ENCODE measurements at places on chromosomes 4 and X.

GRCh38 chr4:8279321-8280157 lies 10.0 kb downstream of the HTRA3 start:
- no peak for DNase-seq

- DNase-seq, result no peak
Measured at GRCh38 chr4:55561889-55562288, 15.2 kb upstream of the CLOCK start.

DNA sequence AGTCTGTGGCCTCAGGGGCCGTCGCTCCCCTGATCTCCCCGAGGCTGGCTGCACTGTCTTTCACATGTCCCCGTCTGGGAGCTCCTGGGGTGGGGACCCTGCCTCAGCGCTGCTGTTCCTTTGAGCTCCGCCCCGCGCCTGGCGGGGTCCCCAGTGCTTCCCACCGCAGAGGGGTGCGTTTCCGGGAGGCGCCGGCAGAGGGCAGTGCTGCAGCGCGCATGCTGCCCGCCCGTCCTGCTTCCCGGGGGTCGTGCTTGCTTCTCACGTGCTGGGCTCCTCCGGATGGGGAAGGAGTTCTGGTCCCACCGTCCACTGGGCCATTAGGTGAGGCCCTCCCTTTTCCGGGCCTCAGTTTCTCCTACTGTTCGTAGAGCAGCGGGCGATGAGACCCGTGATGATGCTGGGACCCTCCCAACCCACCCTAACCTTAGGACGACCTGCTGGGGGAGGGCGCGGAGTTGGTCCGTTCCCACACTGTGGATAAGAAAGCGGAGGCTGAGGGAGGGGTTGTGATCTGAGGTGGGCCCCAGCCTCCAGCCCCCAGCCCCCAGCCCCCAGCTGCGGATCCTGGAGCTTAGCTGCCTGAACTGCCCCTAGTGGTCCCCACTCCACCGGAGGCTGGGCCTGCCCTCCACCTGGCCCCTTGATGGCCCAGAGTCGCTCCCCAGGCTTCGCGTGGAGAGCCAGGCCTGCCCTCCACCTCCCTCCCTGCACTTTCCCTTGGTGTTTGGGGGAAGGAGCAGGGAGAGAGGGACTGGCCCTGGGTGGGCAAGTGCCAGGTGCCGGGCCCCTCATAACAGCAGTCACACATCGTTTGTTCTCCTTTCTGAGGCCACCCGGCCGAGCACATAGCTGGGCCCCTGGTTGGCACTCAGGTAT lies 15.3 kb downstream of the CPZ start:
- no peak for DNase-seq

DNA sequence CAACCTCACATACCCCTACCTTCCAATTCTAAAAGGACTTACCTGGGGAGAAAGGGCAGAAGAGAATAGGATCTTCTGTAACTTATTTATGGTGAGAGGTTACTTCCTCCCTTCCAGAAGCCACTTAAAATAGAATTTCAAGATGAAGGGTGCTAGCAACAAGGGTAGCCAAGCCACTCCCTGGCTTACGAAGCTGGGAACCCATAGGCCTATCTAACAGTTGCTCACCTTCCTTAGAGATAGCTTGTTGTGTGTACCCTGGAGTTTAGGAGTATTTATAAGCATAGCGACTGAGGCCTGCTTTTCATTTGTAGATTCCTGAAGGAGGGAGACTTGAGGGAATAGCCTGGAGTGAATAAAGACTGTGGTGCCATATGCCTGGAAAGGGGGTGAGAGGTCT lies 28.9 kb downstream of the XK start:
- no peak for DNase-seq

DNA sequence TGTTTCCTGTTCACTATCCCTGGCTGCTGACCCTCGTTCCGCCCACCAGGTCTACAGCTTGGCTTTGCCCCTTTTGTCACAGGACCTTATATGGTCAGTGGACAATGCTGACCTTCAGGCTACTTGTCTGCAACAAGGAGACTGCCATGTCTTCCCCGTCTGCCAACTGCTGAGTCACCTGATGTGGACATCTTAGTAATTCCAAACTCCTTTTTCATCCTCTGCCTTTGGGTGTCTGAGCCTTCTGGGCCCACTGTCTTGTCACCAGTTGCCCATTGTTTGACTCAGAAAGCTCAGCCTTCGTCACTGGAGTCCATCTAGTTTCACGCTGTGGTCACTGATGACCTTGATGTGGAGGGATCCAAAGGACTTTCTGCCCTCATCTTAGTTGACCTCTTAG lies 30.2 kb downstream of the GPRIN3 start:
- no peak for DNase-seq

DNA sequence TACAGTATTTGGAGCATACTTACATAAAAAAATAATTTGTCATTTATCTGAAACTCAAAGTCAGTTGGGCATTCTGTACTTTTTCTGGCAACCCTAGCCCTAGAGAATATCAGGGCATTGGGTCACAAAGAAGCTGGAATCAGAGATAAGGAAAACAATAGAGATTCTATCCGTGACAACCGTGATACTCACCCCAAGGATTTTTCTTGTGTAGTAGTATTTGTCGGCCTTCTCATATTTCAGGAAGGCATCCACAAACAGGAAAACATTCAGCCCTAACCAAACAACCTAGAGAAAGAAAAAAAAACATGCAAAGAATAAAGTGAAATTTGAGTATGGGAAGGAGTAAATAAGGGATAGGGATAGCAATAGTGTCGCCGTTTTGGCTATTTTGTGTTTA lies 3.6 kb downstream of the NOX1 start:
- no peak for DNase-seq

GRCh38 chrX:118633530-118633929 lies 93.9 kb upstream of the IL13RA1 start:
- no peak for DNase-seq

DNA sequence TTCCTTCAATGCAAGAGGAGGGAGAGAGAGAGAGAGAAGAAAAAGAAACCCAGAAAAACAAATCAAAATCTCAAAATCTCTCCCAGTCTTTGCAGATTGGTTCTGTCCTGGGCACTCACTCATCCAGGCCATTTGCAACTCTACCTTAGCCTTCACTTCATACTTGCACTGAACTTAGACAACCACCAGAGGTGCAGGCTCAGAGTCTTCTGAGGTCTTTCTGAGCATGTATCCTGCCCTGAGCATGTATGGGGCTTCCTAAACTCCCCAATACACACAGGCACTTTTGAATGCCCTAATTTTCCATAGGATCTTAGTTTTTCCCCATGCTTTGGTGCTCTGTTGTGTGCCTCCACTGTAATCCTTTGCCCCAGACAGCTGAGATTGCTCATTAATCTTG lies 2.9 kb downstream of the CFI start:
- no peak for DNase-seq

- no peak for DNase-seq
Measured at GRCh38 chrX:104420907-104421306, 145.1 kb upstream of the IL1RAPL2 start.

- no peak for DNase-seq
Measured at GRCh38 chrX:23773601-23774175, 9.3 kb upstream of the SAT1 start.

- DNase-seq, result no peak
Measured at GRCh38 chrX:2395261-2395992, 105.3 kb downstream of the DHRSX start.

DNA sequence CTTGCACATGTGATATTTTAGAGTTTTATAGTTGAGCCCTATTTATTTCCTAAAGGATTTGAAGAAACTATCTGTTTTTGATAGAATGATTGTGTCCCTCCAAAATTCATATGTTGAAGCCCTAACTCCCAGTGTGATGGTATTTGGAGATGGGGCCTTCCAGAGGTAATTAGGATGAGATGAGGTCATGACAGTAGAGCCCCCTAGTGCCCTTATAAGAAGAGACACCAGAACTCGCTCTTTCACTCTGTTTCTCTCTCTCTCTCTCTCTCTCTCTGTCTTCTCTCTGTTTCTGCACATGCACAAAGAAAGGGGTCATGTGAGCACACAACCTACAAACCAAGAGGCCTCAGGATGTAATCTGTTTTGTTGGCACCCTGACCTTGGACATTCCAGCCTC lies 921.9 kb upstream of the DIAPH2 start:
- DNase-seq, result no peak

- no peak for DNase-seq
Measured at GRCh38 chr4:85873566-85873965, 398.6 kb downstream of the ARHGAP24 start.

DNA sequence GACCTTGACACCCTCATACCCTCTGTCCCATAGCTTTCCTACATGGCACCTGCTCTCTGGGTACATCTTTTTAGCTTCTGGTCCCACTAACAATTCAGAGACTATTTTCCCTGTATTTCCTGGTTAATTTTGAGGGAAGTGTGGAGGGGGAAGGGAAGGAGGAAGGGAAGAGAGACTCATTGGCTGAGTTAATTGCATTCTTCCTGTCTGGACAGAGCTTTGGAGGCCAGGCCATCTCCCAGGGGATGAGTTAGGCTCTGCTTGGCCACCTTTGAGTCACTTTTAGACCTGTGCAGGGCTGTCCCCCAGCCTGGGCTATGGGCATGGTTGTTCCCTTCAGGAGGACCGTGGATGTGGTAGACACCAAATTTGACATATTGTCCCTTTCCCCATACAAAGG lies 167.9 kb upstream of the PGRMC2 start:
- DNase-seq, result no peak

- no peak for DNase-seq
Measured at GRCh38 chr4:48979914-48980579, 6.0 kb upstream of the CWH43 start.

- no peak for DNase-seq
Measured at GRCh38 chr4:159747983-159748382, 645.1 kb downstream of the RAPGEF2 start.

DNA sequence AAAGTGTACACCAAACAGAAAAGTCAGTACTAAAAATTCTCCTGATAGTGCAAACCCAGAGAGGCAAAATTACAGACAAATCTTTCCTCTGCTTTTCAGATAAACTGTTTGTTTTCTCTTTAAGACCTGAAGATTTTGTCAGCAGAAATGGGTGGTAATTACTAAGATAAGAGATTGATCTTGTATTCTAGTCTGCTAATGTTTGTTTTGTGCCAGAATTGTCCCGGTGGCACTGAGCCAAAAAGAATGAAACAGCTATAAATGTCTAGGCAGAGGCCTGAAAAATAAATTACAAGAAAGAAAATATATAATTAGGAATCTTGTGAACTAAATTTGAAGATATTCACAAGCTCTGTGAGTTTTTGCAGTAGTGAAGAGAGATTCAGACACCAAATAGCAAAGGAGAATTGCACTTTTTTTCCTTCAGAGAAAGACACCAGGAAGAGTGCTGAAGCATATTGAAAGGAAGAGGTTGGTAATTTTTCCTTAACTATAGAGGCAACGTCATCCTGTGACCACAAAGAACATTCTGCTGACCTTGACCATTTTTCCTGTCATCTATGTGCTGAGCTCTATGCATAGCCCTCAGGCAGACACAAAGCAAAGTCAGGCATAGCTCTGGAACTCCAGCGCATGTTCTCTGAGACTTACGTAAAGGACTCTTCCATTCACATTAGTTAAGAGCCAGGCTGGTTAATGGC lies 314.5 kb upstream of the RASGEF1B start:
- no peak for DNase-seq

- no peak for DNase-seq
Measured at GRCh38 chr4:168791376-168791775, 218.7 kb downstream of the CBR4 start.

GRCh38 chrX:132393992-132394391 lies 94.8 kb downstream of the MBNL3 start:
- no peak for DNase-seq

DNA sequence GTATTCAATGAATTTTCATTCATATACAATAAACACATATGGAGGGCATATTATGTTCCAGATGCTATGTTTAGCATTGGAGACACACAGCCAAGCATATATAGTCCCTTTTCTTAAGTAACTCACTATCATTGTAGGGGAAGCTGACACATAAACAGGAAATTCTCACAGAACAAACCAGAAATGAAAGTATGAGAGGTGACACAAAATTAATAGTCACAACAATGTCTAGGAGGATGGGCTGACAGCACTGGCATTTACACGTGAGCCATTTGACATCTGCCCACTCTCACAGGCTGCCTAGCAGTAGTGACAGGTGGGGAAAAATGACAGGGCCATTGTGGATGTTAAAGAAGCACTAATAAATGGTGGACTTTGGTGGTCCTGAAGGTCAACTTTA lies 2.6 kb upstream of the CNOT6L start:
- DNase-seq, result no peak

DNA sequence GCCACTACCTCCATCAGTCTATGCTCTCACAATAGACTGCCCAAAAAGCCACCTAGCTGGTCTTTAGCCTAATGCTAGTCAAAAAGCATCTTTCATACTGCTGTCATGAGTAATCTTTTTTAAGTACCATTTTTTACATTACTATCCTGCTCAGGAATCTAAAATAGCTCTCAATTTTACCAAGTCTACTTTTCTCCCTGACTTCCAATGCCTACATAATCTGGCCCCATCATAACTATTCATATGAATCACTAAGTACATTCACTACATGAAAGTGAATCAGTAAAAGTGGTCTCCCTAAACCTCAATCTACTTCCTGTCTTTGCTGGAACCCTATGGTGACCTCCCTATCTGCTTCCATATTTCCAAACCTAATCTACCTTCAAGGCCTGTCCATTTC lies 105.9 kb downstream of the THOC2 start:
- no peak for DNase-seq

DNA sequence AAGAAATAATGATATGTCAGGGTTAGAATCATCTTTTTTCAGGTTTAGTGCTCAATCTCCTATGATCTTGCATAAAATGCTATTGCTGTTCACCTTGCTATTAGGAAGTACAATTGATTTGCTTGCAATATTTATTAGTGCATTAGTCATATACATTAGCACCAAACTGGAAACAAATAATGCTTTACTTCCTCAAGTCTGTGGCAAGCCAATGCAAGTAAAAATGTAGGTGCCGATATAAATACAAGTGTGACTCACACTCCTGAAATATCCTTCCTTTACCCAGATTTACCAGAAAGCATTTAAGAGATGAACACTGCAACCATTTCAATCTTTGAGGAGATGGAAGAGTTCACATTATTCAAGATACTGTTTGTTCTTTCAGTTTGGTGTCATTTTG lies 1487.7 kb upstream of the ADGRL3 start:
- no peak for DNase-seq

DNA sequence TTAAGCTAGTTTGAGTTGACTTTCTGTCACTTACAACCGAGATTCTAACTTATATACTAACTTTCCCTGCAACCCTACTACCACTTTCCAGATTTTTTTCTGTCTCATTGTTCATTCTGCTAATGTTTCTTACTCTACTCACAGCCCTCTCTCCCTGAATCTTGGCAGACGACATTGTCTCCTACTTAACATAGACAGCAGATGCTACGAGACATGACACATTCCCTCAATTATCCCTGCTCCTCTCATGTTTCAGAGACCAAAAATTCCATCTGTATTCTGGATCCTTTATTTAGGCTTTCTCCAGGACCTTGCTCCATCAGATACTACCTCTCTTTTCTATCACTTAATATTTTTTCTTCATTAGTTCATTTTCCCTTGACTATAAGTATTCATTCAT lies 379.1 kb upstream of the TEX13C start:
- no peak for DNase-seq
